ENCODE measurements at places on chromosomes 5 and 9.
A peak's percentile ranks its signal among the peaks of the same experiment; 100 is the strongest.

DNA sequence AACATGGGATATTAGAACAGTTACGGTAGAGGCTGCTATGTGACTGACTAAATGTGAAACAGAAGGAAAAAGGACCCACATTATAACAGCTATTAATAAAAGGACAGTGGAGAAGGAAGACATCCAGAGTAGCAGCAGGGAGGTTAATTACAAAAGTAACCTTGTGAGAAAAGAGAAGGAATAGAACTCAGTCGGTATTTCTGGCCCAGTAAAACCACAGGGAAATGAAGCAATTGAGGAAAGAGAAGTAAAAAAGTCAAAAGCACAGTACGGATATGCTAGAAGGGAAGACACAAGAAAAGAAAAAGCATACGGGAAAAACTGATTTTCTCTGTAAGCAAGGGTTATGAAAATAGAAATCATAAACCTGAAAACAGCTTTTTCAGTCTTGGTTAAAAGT lies 164.7 kb downstream of the RFX3 start:
- DNase-seq, result no peak

DNA sequence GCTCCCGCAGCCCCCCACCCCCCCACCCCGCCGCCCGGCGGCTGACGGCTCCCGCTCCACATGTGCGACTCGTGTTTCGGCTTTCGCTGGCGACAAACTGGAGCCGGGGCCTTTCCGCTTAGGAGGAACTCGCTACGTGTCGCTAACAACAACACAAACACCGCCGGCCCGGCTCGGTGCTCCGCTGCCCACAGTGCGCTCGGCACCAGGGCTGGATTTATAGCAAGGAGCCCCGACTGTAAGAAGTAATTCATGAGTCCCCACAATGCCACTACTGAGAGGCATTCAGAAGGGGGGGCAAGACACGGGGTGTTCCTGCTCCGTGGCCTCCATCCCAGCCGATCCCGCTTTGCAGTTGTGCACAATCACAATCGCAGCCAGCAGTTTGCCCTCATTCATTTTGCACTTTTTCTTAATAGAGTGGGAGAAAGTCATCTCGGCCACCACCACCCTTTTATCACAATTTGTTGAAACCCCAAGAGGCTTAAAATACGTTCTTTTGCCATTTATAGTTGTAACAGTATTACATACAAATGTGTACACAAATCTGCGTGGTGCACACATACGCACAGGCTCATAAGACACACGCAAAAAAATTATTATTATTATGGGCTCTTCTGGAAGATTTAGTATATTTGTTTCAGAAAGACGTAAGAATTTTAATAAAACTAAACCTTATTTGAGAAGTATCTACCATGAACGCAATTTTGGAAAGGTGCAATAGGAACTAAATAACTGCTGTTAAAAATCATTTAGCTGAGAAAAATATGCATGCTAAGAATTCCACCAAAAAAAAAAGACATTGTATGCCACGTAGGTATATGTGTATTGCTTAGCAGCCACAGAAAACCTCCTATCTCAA lies 48.1 kb downstream of the EBF1 start:
- DNase-seq, result no peak

DNA sequence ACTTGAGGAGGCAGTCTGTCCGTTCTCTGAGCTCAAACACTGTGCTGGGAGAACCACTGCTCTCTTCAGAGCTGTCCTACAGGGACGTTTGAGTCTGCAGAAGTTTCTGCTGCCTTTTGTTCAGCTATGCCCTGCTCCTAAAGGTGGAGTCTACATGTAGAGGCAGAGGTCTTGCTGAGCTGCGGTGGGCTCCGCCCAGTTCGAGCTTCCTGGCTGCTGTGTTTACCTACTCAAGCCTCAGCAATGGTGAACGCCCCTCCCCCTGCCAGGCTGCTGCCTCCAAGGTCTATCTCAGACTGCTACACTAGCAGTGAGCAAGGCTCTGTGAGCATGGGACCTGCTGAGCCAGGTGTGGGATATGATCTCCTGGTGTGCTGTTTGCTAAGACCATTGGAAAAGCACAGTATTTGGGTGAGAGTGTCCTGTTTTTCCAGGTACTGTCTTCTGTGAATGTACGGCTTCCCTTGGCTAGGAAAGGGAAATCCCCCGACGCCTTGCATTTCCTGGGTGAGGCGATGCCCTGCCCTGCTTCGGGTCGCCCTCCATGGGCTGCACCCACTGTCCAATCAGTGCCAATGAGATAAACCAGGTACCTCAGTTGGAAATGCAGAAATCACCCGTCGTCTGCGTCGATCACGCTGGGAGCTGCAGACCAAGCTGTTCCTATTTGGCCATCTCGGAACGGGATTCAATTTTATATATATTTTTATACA lies 58.5 kb downstream of the CNTRL start:
- DNase-seq, result peak; percentile 15

- no peak for DNase-seq
Observed at GRCh38 chr9:104896131-104896530, 31.8 kb downstream of the ABCA1 start.

DNA sequence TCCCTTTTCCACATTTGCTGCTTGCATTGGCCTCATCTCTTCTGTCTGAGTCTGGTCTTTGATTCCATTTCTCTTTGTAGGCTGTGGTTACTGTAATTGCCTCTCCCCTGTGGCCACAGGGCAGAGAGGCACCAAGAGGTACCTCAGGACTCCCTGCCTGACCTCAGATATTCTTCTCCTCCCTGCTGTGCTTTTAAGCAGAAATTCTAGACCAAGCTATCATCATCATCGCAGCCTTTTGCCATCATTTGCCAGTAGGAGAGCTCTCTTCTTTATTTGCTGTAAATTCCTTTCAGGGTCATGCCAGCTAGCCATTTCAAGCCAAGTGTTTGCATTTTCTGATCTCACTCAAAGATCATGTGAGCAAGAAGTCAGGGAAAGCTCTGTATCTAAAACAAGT lies 369.6 kb downstream of the ICE1 start:
- no peak for DNase-seq

DNA sequence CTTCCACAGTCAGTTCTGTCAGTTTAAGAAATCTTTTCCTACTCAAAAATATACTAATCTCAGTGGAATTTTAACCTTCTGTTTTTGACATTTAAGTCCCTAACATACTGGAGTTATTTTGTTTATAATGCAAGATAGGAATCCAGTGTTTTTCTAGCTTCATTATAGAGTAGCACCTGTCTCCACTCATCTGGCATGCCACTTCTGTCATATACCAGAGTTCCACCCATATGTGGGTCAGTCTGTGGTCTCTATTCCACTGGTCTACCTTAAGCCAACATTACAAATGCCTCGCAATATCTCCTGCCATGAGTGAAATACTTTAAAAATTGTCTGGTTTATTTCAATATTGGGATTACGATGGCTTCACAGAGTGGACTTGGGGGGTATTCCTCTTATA lies 42.9 kb downstream of the RNF145 start:
- DNase-seq, result no peak

DNA sequence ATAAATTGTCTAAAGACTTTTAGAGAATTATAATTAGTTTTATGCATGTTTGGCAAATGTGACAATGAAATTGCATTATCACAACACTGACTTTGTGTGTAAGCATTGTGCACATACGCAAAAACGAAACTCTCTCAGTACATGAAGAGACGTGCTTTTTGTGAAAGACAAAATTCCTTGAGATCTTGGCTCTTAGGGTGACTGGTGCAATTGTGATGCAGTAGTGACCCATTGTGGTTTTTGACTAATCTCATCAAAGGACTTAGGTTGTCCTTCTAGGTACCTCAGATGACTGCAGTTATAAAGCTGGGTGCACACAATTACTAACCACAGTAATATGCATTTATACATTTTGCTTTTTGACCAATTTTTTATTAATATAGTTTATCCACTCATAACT lies 25.3 kb upstream of the TYRP1 start:
- DNase-seq, result no peak

- DNase-seq, result no peak
Observed at GRCh38 chr5:7396713-7397454, 946 bp downstream of the ADCY2 start.

- no peak for DNase-seq
Observed at GRCh38 chr5:115542651-115543364, 1.8 kb downstream of the FEM1C start.

GRCh38 chr9:8766096-8766495 lies 966.5 kb upstream of the DMAC1 start:
- DNase-seq, result no peak

DNA sequence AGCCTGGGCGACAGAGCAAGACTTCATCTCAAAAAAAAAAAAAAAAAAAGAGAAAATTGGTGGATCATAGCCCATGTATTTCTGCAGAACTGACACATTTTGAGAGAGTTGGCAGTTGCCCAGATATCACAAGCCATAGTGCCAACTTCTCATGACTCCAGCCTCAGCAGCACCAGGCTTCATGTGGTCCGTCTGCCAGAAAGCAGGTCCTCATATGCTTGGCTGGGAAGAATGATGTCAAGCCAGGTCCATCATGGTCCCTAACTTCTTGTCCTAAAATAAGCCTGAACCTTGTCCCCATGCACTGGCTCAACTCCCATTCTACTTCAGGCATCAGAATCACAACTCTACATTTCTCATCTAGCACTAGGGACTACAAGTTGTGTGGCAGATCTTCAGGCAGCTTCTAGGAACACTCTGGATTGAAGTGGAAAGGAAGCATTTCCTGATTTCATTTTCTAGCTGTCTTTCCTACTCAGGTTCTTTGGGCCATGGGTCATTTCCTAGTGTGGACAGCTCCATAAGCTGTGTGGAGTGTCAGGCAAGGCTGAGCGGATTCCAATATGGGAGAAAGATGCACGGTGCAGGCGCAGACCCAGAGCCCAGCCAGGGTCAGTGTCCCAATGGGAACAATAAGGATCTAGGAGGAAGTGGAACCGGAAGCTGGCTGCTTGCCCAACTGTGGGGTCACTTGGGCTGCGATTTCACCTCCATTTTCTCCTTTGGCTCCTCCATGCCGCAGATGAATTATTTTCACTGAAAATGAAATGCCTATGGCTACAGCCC lies 90.1 kb downstream of the LMNB1 start:
- no peak for DNase-seq

DNA sequence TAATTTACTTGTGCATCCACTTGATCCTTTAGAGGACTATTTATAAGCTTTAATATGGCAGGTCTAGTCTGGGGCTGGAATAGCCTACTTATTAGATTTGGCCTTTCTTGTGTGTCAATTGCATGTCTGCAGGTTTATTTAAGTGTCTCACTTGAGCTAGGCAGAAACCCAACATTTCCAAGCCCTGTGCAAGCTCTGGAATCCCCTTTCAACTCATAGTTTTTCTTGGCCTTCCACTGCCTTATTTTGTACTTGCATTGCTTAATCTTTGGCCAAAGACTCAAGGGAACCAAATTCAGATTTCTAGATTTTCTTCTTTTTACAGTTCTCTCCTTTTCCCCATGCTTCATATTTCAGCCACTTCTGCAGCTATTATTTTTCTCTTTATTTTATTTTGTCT lies 102.4 kb upstream of the RFX3 start:
- no peak for DNase-seq

GRCh38 chr5:1177826-1178528 lies 23.4 kb upstream of the SLC6A19 start:
- no peak for DNase-seq

DNA sequence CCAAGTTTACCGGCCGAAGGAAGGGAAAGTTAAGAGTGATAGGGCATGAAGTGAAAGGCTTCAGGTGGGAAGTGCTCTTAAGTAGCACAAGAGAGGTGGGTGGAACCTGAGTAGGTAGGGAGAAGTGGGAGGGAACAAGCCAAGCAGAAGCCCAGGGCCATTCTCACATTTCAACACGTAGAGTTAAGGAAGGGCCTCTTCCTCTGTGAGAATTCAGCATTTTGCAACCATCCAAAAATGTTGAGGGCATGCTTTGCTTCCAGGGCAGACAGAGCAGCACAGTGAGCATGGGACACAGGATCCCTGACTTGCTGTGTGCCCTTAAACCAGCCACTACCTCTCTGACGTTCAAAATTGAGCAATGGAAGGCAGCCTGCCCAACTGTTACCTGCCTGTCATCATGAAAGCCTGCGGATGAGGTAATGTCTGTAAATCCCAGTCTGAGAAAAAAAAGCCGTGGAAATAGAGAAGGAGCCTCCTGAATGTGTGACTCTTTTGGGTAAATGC lies 3.3 kb downstream of the CYFIP2 start:
- DNase-seq, result peak; percentile 28

DNA sequence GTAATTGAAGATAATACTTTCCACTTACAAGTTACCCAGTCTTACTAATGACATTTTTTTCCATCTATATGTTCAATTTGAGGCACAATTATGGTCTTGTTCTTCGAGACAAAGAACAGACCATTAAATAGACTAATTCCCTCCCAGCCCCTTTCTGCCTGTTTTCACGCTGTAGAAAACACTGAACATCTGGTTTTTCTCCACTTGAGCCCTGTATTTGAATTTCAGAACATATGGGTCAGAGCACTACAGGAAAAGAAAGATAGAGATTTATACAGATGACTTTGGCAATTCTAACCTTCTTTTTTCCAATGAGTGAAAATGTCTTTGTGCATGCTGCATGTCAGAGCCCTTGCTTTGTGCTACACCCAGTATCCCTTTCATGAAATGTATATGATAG lies 506.9 kb downstream of the LRRC70 start:
- DNase-seq, result no peak

- no peak for DNase-seq
Observed at GRCh38 chr5:135391116-135391868, 7.7 kb downstream of the MACROH2A1 start.

- no peak for DNase-seq
Observed at GRCh38 chr5:57411982-57412381, 70.6 kb downstream of the ACTBL2 start.

- DNase-seq, result no peak
Observed at GRCh38 chr5:13700626-13701025, 243.9 kb downstream of the DNAH5 start.

DNA sequence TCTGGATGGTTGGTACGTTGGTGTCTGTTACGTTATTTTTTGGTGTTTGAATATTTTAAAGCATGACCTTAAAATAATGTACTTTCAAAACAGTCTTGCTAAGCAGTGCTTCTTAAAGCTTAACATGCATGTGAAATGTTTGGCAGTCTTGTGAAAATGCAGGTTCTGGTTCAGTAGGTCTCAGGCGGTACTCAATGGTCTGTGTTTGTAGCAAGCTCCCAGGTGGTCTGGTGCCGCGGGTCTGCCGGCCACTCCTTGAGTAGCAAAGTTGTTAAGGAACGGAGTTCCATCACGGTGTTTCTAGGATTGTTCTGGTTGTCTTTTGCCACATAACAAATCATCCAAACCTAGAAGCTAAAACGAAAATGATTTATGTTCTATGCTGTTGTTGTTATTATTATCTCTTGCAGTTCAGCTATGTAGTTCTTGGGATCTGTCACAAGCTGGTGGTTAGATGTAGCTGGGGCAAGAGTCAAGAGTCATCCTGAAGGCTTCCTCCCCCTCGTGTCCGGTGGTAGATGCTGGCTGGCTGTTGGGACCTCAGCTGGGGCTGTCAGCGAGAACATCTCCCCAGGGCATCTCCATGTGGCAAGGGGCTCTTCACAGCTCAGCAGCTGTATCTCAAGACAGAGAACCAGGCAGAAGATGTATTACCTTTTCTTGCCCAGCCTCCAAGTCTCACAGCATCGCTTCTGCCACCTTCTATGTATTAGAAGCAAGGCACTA lies 186.8 kb downstream of the PALM2AKAP2 start:
- no peak for DNase-seq

GRCh38 chr9:134066913-134067851 lies 644 bp downstream of the BRD3 start:
- no peak for DNase-seq

- no peak for DNase-seq
Observed at GRCh38 chr5:39587675-39588074, 162.9 kb upstream of the DAB2 start.

- no peak for DNase-seq
Observed at GRCh38 chr9:2154731-2155130, 139.6 kb downstream of the SMARCA2 start.

GRCh38 chr5:78974011-78974410 lies 11.1 kb downstream of the ARSB start:
- no peak for DNase-seq

Measured in NCI-H2029 treated with DMSO at 0.1 percent for 48 hours (cell line).